Renal cortex interstitium (tissue), 15 donors: ENCODE measurements at places on chromosomes 6 and 20.

DNA sequence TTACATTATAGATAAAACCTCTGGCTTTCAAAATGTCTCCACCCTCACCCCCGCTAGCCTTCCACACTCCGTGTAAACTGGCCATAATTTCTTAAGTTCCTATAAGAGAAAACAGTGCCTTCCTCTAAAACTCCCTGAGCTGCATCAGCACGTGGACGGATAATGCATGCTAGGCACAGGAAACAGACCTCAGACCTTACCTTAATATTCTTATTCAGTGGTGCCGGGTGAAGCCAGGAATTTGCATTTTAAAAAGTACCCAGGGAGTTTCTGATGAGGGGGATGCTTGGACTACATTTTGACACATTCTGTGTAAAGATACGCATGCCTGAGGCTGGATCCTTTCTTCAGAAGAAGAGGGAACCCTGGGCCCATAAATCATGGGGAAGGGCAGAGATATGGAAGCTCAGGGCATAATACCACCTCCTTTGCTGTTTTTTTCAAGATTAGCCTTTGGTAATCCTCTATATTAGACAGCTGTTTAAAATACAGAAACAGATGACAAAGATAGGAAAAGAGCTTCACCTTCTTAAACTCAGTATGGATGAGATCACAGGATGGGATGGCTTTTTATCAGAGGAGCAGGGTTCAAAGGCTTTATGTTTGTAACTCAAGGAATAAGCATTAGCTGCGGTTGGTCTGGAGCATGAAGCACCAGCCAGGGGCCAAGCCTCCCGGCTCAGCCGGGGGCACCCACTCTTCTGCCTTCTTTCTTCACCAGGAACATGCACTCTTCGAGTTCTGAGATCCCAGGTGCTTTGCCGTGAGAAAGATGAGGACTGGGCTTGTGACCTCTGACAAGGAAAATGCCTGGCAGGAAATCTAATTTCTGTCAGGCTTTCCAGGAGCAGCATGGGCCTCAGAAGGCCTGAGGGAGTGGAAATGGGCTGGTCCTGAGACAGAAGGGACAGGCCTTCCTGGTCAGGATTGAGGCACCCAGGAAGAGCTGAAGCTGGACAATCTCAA lies 218.1 kb upstream of the SOX4 start:
- DNase-seq, result no peak

DNA sequence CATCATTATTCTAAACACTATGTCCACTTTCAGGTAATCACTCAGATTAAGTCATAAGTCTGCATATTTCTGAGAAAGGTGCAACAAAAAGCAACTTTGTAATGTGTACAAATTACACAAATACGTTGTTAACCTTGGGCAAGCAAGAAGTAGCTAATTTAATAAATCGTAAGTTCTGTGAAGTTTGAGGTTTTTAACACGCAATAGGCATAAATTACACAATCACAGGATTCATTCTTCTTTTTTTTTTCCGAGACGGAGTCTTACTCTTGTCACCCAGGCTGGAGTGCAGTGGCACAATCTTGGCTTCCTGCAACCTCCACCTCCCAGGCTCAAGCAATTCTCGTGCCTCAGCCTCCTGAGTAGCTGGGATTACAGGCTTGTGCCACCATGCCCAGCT lies 57.2 kb upstream of the F13A1 start:
- DNase-seq, result no peak

DNA sequence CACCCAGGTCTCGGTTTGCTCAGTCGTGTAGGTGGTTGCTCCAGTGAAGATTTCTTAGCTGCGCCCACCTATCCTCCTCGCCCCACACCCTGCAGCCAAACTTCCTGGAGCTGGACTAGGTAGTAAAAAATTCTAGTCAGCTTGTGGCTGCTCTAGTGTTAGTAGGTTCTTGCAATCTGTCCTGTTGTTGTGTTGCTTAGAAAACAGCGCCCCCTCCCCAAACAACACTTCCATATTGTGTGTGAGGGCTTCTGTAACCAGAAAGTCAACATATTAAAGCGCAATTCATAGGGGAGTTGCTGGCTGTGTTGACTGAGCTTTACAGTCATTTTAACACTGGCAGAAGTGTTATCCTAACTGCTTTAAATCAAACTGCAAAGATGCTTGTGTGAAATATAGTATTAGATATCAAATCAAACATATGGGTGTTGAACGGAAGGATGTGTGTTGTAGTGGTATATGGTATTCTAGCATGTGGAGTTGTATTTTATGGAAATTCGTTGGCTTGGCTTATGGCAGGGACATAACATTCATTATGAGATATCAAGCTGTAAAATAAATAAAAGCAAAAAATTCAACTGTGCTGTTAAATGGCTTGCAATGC lies 122.5 kb downstream of the ARID1B start:
- no peak for DNase-seq

DNA sequence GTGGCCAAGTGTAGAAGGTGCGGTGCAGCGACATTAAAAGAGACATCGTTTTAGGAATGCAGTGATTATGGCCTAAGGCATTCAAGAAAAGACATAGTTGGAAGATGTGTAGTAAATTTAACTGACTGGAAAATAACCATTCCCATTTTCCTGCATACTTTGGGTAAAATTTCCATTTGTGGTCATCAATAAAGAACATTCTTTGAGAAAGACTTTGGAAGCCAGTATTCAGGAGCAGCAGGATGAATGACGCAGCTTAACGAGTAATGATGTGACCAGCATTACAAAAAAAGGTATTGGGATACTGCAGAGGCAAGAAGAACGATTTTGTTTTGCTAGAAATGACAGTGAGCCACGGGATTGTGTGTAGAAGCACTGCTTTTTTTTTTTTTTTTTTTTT lies 7.0 kb upstream of the RWDD1 start:
- no peak for DNase-seq

- DNase-seq, result no peak
Observed at GRCh38 chr20:49785852-49786175, 26.8 kb upstream of the SLC9A8 start.

DNA sequence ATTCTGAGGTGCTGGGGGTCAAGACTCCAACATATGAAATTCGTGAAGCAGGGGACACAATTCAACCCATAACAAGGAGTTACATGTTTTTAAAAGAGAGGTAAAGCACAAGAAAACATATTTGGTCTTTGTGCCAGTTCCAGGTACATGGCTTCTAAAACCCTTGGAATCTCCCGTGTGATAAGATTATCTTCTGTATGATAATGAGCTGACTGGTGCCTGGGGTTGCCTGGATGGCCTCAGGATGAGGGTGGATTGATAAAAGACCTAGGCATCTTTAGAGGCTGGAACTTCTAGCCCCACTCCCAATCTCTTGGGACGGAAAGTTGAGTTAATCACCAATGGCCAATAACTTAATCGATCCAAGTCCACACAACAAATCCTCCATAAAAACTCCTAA lies 87.0 kb downstream of the FAM217A start:
- DNase-seq, result no peak
